ENCODE measurements at places on chromosomes 1 and 21.

DNA sequence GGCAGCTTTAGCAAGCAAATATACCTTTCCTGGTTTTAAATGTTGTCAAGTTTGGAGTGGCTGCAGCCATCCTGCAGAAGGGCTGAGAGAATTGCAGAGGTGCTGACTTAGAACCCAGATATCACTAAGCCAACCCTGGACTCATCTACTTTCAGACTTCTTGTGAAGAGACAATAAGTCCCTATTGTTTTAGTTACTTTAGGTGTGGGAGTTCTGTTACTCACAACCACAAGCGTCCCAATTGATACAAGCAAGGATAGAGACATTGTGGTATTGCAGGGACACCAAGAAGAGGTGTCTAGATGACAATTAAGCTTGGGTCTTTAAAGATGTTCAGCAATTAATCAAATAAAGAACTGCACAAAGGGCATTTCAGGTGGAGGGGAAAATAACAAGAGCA lies 8.8 kb upstream of the ETV3 start:
- no peak for DNase-seq

DNA sequence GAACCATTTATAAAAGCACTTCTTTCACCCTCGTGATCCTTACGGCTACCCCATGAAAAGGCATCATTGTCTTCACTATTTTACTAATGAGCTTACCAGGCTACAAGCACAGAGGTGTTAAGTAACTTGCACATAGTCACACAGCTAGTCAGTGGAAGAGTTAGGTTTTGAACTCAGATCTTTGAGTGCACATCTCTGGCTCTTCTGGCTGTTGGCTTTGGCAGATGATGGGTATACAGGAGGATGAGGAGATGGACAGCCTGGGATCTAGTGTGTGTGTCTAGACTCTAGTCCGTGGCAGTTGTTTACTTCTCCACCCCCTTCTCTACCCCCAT lies 11.6 kb downstream of the VANGL2 start:
- DNase-seq, result no peak

GRCh38 chr1:150613061-150613920 lies 16.1 kb downstream of the ENSA start:
- no peak for DNase-seq

DNA sequence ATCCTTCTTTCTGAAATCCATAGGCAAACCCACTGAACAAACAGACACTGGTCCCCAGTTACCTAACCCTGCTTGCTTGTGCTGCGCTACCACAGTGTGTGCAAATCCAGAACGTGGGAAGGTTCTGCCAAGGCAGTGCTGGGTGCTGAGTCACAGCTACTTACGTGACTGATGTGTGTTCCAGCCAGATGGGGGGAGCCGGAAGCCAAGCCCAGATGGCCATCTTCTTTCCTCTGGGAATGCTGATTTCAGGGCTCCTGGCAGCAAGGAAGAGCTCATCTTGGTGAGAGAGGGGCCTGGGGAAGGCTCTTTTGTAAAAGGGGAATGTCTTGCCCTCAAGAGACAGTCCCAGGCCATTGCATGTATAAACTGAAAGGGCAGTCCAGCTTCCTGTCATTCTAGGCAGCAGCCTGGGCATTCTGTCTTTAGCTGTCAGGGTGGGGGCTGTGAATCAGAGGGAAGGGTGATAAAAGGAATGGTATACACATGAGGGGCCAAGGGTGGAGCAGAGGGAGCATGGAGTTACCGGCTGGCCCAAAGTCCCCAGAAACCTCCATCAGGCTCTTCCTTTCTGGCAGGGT lies 54.1 kb downstream of the CD46 start:
- DNase-seq, result no peak

GRCh38 chr1:231768416-231768815 lies 141.8 kb downstream of the DISC1 start:
- DNase-seq, result no peak

DNA sequence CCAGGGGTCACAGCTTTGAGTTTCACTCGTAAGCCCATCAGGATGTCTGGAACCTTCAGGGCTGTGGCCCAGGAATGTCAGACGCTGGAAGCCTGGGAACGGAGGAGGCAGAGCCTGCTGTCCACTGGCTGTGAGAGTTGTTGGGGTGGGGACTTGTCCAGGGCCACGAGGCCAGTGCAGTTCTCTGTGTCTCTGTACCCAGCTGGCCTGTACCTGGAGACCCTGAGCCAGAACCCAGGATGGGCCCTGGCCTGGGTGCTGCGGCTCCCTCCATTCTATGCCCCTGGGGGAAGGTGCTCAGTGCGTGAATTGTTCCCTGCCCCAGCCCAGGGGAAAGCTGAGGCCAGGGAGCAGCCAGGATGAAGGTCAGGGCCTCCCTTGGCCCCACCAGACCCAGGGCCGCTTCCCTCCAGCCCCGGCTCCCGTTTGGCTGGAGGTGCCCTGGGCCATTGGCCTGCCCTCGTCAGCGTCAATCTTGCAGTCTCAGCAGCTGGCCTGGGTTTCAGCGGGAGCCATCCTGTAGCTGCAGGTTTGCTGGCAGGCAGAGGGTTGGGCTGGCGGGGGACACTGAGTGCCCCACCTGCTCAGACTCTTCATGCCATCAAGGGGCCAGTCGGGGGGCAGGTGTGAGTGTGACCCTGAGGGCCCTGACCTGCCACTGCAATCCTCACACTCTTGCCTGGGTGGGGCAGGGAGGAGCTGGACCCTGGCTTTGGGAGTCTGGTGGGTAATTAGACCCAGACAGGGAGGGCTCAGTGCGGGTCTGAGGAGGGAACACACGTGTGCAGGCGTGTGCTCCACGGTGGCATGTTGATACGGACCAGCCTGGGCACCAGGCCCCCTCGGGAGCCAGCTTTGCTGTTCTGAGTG lies 724 bp upstream of the CALML6 start:
- no peak for DNase-seq

All from SK-N-SH (cell line).